Right hindlimb (tissue), 1 donor: ENCODE measurements at places on chromosomes 12 and 14.
A peak's percentile ranks its signal among the peaks of the same experiment; 100 is the strongest.

DNA sequence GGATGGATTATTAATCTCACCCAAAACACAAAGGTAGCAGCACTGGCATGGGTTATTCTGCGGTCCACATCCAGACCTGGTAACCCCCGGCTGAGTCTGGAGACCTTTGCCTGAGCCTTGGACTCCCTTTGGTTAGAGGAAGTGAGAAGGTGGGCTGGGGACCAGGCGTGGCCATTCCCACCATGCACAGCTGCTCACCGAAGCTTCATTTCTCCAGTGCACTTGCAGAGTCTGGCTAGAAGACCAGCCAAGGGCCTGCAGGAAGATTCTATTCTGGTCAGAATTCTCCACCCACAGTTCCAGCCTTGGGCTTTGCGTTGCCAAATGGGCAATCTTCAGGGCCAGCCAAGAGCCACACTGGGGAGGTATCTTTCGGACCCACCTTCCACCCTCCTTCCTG is 73.0 kb downstream of the LGMN start:
- no peak for DNase-seq

- DNase-seq: peak; percentile 74
These were observed 379.3 kb downstream of the NAV3 start for GRCh38 chr12:78209846-78210505.

GRCh38 chr14:29271669-29272068 is 505.1 kb downstream of the FOXG1 start:
- no peak for DNase-seq

- no peak for DNase-seq
These were observed 140.3 kb upstream of the NUDT4 start for GRCh38 chr12:93237235-93237915.

DNA sequence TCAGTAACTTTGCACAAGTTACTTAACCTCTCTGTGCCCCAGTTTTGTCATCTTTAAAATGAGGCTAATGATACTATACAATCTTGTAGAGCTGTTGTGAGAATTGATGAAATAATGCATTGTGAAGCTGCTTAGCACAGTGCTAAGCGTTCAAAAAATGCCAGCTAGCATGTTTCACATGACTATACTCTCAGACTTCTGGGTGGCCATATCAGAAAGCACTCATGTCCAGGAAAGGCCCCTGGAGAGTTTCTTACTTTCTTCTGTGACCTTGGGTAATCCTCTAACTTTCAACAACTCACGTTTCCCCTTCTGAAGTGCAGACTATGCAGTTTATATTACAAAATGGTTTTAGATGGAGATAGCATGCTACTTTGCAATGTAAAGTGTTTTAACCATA is 68.1 kb downstream of the TPH2 start:
- DNase-seq: no peak

- DNase-seq: peak; percentile 61
These were observed 84.8 kb downstream of the NRXN3 start for GRCh38 chr14:78254911-78255461.

DNA sequence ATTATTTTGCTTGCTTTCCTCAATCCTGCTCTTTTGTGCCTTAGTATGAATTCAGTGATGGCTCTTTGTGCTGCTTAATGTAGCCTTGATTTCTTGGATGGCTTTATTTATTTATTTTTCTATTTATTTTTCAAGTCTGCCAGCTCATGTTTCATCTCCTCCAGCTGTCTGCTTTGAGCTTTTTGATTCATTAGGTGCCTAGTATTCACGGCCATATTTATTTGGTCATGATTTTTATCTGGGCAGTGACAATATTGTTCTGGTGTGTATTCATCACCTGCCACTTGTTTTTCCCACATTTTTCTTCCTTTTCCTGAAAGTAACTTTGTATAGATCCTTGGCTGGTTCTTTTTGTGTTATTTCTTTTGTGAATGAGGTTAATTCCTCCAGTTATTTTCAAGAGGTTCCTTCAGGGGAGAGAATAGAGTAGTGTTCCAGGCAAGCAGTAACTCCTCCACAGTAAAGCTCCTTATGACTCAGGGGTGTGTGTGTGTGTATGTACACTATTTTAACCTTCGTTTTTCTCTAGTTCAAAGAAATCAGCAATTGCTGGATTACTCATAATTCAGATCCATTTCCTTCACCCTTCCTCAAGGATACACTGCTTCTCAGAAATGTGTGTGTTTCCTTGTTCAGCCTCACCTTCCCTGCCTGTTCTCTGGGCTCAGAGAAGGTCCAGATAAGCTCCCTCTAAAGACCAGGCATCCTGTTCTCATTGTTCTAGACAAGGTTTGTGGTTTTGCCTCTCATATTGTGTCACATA is 51.6 kb upstream of the PMCH start:
- DNase-seq: no peak

- DNase-seq: no peak
These were observed 216.2 kb upstream of the KRR1 start for GRCh38 chr12:75727577-75727976.

GRCh38 chr12:54266852-54267251 is 13.1 kb downstream of the CBX5 start:
- DNase-seq: no peak

- no peak for DNase-seq
These were observed 42.9 kb upstream of the ANKS1B start for GRCh38 chr12:100027671-100028070.

DNA sequence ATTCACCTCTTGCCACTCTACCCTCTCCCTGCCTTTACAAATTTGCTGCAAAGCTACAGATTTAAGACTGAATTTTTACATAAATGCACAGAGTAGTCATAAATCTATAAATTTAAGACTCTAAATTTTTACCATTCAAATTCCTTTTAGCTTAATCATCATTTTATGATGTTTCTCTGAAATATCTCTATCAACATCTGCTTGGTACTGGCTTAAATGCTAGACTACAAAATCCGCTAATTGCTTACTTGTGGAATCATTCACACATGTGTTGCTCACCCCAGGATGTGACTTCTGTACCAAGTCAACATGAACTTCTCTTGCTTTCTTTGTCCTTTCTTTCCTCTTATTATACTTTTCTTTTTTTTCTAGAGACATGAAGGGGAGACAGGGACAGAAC is 109.2 kb downstream of the GALC start:
- no peak for DNase-seq

- DNase-seq: no peak
These were observed 332.1 kb downstream of the NELL2 start for GRCh38 chr12:44544018-44544417.

GRCh38 chr12:59179231-59179630 is 258.9 kb upstream of the LRIG3 start:
- DNase-seq: no peak

DNA sequence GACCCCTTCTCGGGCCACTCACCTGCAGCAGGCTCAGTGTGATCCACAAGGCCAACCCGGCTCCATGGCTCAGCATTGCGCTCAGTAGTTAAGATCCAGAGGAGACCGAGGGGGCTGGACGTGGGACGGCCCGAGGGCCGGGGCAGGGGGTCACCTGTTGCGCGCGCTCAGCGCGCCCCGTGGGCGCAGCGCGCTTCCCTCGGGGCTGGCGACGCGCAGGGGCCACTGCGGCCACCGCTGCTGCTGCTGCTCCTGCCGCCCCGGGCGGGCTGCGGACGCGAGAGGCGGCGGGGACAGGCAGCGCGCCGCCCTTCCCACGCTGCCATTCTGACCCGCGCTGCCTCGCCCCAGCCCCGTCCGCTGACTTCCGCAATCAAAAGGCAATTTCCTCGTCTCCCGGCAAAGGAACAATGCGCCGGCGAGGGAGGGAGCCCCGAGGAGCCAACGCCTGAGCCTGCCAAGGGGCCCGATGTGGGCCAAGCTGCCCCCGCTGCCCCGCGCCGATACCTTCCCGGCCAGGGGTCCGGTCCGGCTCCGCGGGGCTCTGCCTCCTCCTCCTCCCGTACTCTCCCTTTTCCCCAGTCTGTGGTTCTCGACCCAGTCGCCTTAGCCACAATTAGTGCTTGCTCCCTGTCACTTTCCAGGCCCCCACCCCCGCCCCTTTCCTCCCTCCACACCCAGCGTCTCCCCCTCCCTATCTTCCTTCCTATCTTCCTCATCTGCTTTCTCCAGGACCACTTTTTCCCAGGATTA is 27.3 kb downstream of the PTPRB start:
- peak; percentile 45 for DNase-seq

DNA sequence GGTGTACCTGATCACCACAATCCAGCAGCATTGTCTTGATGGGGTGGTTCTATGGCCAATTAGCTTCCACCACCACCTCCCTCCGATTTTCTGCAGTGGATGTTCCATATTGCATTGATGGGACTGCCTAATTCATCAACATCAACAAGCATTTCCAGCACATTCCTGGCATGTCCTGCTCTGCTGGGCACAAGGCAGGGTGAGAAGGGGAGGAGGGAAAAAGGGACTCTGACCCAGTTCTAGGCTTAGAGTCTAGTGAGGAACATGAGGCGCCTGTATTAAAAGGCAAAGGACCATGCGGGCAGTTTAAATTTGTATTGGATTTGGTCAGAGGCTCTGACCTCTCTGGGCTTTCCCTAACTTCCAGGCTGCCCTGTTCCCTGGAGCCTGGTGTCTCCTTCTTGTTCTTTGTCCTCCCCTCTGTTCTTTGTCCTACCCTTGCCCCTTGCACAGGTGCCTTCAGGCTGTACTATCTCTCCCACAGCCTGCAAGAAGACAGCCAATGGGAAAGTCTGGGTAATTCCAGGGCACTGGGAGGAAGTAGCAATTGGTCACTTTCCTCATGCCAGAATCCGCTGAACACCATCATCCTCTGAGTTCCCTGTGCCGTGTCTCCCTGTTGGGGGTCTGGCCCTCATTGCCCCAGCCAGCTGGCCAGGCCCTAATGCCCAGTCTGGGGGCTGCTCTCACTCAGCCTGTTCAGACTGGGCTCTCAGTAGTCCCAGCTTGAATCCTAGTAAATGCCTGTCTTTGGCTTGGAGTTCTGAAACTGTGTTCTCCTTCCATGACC is 43.3 kb downstream of the TSPAN11 start:
- no peak for DNase-seq

- DNase-seq: no peak
These were observed 65.5 kb upstream of the SLC38A4 start for GRCh38 chr12:46891306-46891705.

- DNase-seq: no peak
These were observed 105.8 kb downstream of the BMP4 start for GRCh38 chr14:53850714-53851296.

GRCh38 chr12:120421701-120422100 is 16.2 kb upstream of the COX6A1 start:
- DNase-seq: no peak

DNA sequence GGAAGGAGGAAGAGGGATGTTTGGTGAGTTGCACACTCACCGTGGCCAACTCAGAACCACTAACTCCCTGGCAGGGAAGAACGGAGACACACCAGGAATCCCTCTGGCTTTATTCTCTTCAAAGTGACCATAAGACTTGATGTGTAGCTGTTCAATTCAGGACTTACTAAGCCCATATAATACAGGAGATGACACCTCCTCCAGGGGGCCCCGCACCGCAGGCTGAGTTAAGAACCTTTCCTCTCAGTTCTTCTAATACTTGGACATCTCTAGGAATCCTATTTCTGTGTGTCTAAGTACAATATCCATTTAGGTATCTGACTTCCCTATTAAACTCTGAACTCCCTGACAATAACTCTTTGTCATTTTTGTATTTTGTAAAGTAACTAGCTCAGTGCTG is 49.5 kb downstream of the DCAF4 start:
- no peak for DNase-seq

DNA sequence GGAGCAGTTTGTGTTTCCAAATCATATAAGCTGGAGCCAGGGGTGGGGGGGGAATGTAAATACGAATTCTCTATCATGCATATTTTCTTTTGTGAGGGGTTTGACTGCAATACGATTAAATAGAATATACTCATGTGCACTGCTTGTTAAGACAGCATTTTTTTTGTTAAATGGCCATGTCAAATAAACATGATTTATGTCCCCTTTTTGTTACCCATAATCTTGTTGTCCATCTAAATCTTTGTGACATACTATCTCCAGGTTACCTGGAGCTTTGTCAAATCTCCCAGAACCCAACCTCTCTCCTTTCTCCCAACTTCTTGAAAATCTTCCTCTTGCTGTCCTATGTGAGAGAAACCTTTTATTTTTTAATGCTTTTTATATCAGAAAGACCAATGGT is 233.1 kb downstream of the SLC25A21 start:
- DNase-seq: no peak

DNA sequence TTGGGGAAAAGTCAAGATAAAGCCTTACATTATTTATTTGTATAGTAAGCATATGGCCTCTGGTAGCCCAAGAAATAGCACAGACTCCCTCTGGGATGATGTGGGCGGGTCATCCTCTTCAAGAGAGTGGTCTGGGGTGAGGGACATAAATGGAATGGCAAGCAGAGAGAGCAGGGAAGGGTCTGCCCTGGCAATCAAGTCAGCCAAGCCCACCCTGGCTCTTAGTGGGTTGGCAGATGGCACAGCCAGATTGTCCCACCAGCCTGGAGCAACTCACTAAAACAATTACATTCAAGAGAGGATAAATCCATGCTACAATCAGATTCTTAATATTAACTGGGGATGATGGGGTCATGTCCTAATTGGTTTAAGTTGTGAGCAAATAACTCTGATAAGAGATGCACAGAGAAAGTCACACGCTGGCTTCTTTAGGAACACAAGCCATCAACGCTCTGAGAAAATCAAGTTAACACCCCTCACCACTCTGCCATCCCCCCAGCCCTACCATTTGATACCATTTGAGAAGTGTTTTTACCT is 2.8 kb upstream of the PELI2 start:
- no peak for DNase-seq
